ENCODE measurements at places on chromosomes 7 and 10.

GRCh38 chr7:98551611-98552273, 65.3 kb upstream of the NPTX2 start:
- DNase-seq = no peak

DNA sequence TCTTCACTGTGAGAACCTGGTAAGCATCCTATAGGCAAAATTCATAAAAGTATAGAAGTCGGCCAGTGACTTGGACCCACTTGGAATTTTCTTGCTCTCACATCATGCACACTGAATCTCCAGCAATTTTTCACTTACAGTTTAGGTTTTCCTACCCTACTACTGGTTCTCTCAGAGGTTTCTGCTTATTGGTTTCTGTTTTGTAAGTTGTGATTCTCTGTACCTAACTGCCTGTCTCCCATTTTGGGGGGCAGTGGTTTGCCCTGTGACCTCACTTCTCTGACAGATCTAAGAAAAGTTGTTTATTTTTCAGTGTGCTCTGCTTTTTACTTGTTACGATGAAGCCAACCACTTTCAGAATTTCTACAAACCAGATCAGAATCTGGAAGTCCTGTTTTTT, 158.1 kb downstream of the CFTR start:
- DNase-seq = no peak

GRCh38 chr7:155365146-155365874, 67.6 kb downstream of the INSIG1 start:
- DNase-seq = no peak

GRCh38 chr7:116797612-116798011, 64.8 kb upstream of the CAPZA2 start:
- no peak for DNase-seq

DNA sequence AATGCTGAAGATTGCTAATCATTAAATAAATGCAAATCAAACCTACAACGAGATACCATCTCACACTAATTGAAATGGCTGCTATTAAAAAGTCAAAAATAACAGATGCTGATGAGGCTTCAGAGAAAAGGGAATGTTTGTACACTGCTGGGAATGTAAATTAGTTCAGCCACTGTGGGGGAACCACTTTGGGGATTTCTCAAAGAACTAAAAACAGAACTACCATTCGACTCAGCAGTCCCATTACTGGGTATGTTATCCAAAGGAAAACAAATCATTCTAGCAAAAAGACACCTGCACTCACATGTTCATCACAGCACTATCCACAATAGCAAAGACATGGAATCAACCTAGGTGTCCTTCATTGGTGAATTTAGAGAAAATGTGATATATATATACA, 379.0 kb upstream of the CNTNAP2 start:
- no peak for DNase-seq

- no peak for DNase-seq
Observed at GRCh38 chr7:102834999-102835398, 77.8 kb upstream of the LRRC17 start.

DNA sequence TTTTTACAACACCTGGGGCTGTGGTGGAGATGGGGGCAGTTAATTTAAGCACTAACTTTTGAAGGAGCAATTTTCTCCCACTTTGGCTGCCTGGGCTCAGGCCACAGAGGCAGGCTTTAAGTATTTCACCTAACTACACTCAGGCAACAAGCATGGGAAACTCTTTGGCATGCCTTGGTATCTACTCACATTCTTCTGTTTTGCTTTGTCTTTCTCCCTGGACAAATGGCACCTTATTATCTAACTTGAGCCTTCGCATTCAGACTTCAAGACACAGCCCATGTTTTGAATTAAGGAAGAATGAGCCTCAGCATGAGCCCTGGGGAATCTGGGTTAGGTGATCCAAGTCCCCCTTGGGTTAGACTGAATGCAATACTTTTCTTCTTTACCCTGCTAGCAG, 31.8 kb upstream of the BMPER start:
- DNase-seq = no peak

DNA sequence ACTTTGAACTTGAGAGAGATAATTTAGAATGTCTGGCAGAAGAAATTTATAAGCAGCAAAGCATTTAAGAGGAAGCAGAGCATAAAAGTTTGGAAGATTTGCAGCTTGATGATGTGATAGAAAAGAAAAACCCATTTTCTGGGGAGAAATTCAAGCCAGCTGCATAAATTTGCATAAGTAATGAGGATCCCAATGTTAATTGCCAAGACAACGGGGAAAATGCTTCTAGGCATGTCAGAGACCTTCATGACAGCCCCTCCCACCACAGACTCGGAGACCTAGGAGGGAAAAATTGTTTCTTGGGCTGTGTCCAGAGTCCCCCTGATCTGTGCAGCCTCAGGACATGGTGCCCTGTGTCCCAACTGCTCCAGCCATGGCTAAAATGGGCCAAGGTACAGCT, 263.6 kb upstream of the POT1 start:
- DNase-seq = no peak

DNA sequence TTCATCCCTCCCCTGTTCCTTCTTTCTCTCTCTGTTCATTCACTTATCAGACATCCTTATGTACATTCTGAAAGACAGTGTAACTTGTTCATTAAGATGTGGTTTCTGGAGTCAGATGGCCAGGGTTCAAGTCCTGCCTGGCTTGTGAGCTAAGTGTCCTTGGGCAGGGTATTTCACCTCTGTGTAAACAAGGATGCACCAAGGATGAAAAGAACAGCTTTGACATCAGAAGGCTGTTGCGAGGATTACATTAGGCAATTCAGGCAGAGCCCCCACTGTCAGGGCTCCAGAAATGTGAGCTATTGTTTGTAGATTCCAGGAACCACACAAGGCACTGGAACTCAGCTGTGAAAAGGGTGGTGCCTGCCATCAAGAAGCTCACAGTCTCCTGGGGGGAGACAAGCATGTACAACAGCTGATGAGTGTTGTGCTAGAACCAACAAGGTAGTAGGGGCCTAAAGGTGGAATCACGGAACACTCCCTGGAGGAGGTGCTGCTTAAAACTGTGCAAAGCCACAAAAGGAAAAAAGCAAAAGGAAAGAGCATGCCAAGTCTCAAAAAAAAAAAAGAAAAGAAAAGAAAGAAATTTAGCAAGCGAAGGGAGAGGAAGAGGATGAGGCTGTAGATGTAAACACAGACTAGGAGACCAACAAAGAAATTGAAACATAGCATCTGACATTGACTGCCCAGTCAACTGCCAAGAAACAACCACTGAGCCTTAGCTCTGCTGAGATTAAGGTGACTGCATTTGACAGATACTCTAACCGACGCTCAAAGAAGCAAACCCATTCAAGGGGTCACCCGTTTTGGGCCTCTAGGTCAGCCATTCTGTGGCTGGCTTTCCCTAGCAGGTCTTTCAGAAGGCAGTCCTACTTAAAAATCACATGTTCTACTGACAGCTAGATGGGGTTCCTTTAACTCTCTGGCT, 12.5 kb downstream of the PDLIM1 start:
- no peak for DNase-seq

GRCh38 chr7:159112136-159113011, 32.3 kb downstream of the VIPR2 start:
- no peak for DNase-seq

DNA sequence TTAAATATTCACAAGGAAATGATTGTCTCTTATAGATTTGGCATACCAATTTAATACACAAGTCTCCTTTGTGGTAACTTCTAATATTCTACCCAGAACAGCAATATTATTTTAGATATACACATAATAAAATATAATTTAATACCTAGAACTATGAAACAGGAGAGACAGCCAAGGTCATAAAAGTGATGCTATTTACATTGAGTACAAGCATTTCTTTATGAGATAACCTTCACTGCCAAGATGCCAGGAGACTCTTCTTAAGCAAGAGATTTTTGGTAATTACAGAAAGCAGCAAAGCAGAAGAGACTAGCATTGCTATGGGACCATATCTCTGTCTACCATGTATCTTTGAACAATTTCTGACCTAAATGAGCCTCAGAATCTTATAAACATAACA, 764.6 kb upstream of the GHITM start:
- no peak for DNase-seq

Data from stimulated activated CD8-positive, alpha-beta memory T cell treated with anti-CD3 and anti-CD28 coated beads, Interleukin-7, amount 100 ng/mL, for 1 hour (primary cell).